ENCODE measurements at places on chromosomes 4 and X. TPM values are rescaled to one million over a fixed set of nuclear protein-coding genes. Genes with fewer than 3 reads are reported as not detected.
A peak's percentile ranks its signal among the peaks of the same experiment; 100 is the strongest.

GRCh38 chrX:130028196-130028595 is 45.8 kb downstream of the BCORL1 start:
- no peak for DNase-seq

DNA sequence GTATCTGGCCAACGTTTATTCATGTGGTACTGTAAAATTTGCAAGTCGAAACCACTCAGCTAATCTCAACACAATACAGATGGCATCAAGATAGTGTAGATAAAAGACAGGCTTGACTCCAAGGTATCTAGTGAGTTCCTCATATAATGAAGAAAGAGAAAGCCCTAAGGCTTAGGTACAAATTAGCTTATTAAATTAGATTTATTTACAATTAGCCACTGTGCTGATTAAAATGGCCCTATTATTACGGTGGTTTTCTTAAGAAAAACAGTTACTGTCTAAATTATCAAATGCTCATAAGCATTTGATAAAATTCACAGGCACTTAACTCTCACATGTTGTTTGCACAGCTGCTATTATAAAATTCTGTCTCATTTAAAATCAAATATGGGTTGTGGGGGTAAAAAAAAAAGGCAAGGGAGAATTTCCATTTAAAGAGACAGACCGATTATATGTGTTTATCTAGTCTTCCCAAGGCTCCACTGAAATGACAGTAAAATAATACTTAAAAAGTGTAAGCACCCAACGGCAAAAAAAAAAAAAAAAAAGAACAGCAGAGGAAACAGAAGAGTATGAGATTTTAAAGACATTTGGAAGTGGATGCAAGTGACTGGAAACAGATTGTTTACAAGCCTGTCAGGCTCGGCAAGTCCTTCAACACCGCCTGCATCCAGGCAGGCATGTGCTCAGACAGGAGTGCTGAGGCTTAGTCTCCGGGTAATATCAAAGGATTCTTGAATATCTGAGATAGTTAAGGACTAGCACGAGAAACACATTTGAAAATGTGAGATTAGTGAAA is 55.1 kb downstream of the FAM13A start:
- no peak for DNase-seq

- no peak for DNase-seq
Measured at GRCh38 chr4:79528241-79528706, 120.2 kb upstream of the GK2 start.

DNA sequence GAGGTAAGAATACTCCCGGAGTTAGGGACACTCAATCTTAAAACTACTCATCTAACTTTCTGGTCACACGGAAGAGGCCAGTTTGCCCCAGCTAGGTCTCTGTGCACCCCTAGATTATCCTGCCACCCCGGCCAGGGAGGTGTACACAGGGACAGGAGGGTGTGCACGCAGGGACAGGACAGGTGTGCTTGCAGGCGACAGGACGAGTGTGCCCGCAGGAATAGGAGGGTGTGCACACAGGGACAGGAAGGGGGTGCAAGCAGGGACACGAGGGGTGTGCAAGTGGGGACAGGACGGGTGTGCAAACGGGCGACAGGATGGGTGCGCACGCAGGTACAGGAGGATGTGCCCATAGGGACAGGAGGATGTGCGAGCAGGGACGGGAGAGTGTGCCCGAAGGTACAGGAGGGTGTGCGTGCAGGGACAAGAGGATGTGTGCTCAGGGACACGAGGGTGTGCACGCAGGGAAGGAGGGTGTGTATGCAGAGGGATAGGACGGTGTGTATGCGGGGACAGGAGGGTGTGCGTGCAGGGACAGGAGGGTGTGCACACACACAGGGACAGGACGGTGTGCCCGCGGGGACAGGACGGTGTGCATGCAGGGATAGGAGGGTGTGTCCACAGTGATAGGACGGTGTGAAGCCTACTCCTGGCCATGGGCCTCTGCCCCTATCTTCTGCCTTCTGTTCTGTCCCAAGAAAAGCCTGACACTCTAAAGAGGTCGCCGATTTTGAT is 4.1 kb downstream of the TMEM271 start:
- DNase-seq = no peak

STARD8 gene
- 23.5 TPM for polyA plus RNA-seq

- DNase-seq = no peak
Measured at GRCh38 chr4:16297003-16297402, 70.7 kb upstream of the TAPT1 start.

DNA sequence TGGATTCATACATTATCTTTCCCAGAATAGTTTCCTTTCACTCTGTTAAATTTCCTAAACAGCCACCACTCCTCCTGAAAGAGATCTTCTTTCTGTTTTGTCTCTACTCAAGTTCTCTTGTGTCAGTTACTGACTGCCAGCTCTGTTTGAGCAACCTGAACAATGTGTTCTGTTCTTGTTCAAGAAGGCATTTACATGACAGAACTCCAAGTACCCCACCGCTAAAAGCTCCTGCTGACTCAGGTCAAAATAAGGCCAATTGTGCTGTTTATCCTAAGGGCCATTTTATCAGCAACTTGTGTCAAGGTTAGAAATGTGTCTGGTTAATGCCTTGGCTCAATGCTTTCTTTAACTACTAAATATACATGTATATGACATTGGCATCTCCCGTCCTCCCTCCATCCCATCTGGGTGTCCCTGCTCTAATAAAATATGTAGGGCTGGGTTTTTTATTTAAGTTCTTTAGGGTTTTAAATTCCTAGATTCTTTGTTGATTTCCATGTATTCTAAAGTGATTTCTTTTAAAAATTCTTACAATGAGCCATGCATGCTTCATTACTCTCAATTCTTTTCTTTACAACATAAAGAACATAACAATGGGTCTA is 144.3 kb upstream of the PAQR3 start:
- no peak for DNase-seq

DKK2 gene
- 15.9 TPM for polyA plus RNA-seq

- no peak for DNase-seq
Measured at GRCh38 chrX:140393507-140393906, 111.4 kb downstream of the SOX3 start.

DNA sequence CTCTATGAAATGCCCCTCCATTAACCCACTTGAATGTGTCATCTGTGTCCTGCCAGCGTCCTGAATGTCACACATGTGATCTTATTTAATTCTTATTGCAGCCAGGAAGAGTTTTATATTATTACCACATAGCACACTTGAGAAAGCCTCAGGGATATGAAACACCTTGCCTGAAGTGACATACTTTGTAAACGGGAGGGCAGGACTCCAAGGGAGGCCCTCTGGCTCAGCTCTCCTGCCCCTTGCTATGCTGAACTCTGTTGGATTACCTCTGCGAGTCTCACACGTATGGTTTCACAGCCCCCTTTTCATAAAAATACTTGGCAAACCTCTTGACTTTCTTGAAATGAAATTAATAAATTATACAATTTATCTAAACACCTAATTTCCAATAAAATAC is 11.1 kb upstream of the ZCCHC4 start:
- DNase-seq = no peak

DNA sequence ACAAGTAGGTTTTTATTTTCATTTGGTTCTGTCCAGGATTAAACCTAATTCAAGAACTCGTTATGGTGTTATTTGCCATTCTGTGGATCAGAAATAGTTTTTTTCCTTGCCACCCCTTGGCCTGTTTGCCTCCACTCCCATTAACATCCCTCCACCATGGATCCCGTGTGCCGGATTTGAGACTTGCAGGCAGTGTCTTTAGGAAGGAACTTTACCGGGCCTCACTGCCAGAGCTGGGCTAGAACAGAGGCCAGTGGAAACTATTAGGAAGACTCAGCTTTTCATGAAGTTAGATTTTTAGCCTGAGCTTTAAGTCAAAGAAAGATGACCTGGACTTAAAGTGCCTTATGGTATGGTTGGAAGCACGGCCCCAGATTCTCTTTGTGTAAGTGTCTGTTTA is 2.4 kb downstream of the KLHL2 start:
- DNase-seq = no peak

PCYT1B gene
- 2.0 TPM for polyA plus RNA-seq

BGN gene
- polyA plus RNA-seq = 95.3 TPM

- DNase-seq = no peak
Measured at GRCh38 chr4:168524897-168525296, 28.0 kb downstream of the PALLD start.

GRCh38 chr4:41369680-41370079 is 113.0 kb downstream of the UCHL1 start:
- no peak for DNase-seq

CPLX1 gene
- 0.40 TPM for polyA plus RNA-seq

GRCh38 chr4:177810220-177810619 is 368.0 kb upstream of the AGA start:
- no peak for DNase-seq

DNA sequence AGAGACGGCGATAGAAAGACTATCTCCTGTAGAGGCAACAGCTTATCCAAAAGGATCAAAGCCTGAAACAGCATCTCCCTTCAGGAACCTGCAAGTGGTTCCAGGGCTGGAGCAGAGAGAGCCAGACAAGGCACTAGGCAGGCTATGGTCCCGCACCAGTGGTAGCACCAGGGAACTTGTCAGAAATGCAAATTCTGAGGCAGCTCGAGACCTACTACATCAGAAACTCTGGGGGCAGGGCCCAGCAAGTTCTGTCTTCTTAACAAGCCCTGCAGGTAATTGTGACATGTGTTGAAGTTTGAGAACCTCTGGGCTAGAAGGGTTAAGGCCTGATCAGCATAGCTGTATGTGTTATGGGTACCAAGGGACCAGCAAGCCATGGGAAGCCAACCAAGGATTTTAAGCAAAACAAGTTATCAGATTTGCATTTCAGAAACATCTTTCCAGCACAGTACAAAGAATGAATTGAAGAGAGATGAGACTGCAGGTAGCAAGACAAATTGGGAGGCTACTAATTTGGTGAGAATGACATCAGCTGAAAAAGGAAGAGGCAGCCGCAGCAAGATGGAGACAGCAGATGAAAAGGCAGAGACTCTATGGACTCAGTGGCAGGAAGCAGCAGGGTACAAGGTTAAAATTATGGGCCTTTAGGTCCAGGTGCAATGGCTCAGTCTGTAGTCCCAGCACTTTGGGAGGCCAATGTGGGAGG is 139.7 kb downstream of the TSPAN5 start:
- DNase-seq = no peak

CCDC110 gene
- polyA plus RNA-seq = 1.4 TPM

DNA sequence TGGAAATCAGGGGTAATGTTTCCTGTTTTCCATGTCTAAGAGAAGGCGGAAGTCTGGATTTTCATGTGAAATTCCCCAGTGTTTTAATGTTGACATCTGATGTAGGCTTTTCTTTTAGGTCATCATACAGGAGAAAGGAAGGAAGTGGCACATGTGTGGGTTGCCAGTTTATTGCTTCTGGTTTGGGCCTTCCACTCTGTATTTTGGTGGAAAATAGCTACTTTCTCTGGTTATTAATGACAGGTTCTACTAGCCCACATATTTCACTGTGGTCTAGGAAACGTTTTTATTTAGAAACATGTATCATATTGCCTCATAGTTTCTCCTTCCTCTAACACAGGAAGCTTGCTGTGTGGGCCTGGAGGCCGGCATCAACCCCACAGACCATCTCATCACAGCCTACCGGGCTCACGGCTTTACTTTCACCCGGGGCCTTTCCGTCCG is 7.2 kb downstream of the PDHA1 start:
- no peak for DNase-seq

DNA sequence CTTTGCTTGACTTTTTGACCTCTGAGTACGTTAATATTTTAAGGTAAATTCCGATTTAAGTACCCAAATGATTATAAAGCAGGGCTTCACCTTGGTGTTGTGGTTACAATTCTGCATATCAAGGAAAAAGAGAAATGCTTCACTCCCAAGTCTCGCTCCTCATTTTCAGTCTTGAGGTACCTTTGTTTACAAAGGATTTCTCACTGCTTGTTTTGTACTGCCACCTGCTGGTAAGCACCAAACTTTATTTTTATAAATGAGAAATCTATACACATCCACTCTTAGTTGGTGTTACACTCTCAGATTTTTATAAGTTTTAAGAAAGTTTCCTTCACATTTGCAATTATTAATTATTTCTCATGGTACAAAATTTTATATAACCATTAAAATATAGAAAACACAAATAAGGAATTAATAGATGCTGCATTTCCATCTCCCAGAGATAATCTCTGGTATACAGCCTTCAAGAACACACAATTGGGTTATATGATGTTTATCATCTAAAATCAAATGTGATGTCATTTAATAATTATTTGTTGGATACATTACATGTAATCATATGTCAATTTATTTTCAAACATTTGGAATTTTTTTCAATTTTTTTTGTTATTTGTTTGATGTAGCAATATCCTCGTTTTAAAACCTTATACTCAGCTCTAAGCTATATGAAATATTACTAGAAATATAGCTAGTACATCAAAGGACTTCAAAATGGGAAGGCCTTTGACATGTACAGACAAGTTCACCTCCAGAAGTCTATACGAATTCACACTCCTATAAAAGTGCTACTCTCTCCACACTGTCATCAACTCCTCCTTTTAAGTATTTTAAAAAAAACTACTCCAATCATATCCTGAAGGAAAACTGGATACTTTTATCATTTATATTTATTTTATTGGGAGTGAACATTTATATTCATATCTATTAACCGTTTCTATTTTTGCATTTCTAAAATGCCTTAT is 179.9 kb downstream of the KCNIP4 start:
- no peak for DNase-seq

SLC9B1 gene
- 1.5 TPM for polyA plus RNA-seq

GRCh38 chr4:47704693-47705325 is 133.1 kb downstream of the CORIN start:
- DNase-seq = no peak

- no peak for DNase-seq
Measured at GRCh38 chrX:80174925-80175574, 160.5 kb downstream of the TBX22 start.

DNA sequence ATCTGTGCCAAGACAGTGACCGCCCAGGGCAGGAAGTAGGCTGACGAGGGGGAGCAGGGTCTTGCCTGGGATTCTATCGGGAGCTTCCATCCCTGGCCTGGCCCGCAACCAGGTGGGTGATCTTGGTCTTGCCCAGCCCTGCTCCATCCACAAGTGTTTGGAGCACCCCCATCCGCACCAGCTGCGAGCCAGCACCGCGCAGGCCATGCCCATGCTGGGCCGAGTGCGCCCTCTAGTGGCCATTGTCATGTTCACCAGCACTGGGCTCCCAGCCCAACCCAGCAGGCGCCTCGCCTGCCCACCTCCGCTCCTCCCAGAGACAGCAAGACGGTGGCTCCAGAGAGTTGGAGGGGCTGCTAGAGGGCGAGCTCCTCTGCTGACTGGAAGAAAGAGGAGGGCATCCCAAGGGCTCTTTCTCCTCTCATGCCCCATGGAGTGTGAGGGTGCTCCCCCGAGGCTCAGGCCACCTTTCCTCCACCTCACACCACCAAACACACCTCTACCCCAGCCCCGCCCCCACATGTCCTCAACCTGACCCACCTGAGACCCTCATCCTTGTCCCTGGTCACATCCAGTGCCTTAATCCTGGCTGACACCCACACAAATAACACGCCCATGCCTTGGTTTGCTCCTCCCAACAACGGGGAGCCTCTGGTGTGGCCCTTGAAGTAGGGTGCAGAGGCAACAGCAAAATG is 9.8 kb upstream of the ATP2B3 start:
- DNase-seq = peak; percentile 19

DNA sequence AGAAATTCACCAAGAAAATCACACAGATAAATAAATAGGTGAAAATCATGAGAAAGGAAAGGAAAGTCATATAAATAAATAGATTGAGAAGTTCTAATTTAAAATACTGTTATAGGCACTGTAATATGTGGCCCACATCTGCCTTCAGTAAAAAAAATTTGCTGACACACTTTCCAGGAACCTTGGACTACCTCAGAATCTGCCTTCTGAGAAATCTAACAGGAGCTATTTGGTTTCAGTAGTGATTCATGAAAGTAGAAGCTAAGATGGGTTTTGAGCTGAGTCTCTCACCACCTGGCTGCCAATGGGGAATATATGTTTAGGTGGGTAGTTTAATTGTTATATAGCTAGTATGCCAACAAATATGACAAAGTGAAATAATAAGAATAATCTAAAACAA is 810.0 kb downstream of the RAB28 start:
- no peak for DNase-seq

Data from forelimb muscle (tissue), 1 donor.